Epithelial cell of prostate (primary cell): ENCODE measurements at places on chromosomes 6 and 20.

- DNase-seq = no peak
Measured at GRCh38 chr6:152209211-152209610, 401.7 kb downstream of the ESR1 start.

DNA sequence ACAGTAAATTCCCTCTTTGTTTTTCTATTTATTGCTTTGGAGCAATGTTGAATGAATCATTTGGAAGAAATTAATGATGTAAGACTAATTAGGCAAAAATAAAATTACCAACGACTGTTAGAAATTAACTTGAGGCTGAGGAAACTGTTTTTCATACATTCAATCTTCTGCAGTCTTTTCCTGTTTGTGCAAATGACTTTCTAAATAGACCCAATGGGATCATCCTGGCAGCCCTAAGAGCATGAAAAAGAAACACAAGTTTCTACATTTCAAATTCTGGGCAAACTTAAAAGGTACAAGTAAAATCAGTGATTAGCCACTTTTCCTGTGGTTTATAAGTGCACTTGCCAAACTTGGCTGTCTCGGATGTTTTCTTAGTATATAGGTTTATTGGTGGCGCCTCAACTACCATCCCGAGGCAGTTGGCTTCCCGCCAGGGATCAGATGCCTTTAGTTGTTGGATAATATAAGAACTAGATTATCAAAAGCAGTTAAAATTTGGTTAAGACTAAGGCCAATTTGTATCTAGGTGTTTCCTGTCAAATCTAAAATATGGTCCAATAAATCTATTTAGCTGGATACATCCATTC is 181.2 kb downstream of the ISM1 start:
- no peak for DNase-seq

- DNase-seq = peak; percentile 52
Measured at GRCh38 chr6:39280247-39280731, 33.9 kb downstream of the KCNK17 start.

DNA sequence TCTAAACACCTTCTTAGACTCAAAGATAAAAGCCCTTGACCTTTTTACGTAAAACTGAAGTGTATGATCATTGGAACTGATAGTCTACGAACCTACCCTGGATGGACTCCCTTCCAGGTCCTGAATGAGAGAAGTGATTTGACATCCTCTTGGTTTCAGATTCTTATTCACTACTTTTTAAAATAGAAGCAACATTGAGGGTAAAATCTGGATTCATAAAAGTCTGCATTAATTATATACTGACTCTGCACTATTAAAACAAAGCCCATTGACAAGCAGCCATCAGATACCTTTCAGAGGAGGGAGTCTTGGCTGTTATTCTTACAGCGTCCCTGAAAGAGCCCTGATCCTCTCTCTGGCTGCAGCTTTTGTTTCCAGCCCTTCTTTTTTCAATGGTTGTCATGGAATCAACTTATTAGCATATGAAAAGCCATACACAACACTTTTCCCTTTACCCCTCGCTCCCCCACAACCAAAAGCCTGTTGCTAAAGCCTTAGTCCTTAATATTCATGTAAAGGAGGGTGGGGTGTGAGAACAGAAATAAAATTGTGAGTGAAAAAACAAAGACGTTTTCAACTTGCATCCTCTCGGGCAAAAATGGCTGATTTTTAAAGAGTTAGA is 270.0 kb upstream of the MARCKS start:
- no peak for DNase-seq

GRCh38 chr6:117389227-117390057 is 36.3 kb downstream of the ROS1 start:
- DNase-seq = peak; percentile 74

GRCh38 chr6:129517288-129517687 is 192.7 kb downstream of the ARHGAP18 start:
- no peak for DNase-seq

GRCh38 chr20:62739067-62739466 is 30.4 kb downstream of the NTSR1 start:
- no peak for DNase-seq

- DNase-seq = peak; percentile 18
Measured at GRCh38 chr20:19552221-19553180, 205.6 kb upstream of the RIN2 start.

GRCh38 chr6:126396131-126396530 is 56.2 kb downstream of the CENPW start:
- DNase-seq = peak; percentile 6

DNA sequence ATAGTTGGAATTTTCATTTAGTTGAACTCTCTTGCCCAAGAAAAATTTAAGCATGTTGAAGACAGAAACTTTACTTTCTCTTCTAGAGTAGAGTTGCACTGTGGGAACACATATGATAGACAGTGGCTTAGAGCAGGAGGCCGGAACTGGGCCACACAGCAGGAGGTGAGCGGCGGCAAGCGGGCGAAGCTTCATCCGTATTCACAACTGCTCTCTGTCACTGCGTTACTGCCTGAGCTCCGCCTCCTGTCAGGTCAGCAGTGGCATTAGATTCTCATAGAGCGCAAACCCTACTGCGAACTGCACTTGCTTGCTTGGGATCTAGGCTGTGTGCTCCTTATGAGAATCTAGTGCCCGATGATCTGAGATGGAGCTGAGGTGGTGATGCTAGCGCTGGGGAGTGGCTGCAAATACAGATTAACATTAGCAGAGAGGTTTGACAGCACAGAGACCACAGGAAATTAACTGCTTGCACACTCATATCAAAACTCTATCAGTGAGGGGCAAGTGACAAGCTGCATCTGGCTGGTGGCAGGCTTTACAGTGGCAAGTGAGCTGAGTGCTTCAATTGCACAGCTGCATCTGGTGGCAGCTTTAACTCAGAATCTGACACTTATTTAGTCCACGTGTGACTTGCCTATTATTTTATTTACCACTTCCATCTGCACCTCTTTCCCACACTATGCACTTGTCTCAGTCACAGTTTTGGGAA is 174.9 kb upstream of the C6orf118 start:
- DNase-seq = no peak

DNA sequence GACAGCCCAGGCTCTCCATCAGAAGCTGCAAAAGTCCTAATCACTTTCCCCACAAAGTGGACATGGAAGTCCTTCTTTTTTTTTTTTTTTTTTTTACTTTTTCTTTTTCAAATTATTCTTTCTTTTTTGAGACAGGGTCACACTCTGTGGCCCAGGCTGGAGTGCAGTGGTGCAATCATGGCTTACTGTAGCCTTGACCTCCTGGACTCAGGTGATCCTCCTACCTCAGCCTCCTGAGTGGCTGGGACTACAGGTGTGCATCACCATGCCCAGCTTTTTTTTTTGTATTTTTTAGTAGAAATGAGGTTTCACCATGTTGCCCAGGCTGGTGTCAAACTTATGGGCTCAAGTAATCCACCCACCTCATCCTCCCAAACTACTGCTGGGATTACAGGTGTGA is 29.0 kb upstream of the AKIRIN2 start:
- DNase-seq = no peak

GRCh38 chr20:2379511-2380229 is 1.0 kb upstream of the TGM6 start:
- DNase-seq = no peak

- no peak for DNase-seq
Measured at GRCh38 chr20:5893052-5893451, 57.3 kb downstream of the TRMT6 start.

GRCh38 chr20:48716086-48716485 is 111.7 kb downstream of the PREX1 start:
- no peak for DNase-seq

DNA sequence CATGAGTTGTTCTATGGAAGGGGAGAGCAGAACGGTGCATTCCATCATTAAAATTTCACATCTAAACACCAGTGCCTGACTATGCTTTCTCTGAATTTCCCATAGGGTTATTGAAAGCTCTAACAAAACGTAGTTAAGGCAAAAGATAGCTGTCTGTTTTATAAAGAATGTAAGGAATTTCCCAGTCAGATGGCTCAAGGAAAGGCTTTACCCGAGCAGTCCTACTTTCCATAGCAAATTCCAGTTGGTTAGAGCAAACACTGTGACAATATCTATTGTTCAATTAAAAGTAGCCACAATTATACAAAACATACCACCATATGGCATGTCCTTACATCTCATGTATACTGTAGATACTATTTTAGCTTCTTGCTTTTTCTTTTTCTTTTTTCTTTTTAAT is 1059.5 kb upstream of the FLRT3 start:
- no peak for DNase-seq

DNA sequence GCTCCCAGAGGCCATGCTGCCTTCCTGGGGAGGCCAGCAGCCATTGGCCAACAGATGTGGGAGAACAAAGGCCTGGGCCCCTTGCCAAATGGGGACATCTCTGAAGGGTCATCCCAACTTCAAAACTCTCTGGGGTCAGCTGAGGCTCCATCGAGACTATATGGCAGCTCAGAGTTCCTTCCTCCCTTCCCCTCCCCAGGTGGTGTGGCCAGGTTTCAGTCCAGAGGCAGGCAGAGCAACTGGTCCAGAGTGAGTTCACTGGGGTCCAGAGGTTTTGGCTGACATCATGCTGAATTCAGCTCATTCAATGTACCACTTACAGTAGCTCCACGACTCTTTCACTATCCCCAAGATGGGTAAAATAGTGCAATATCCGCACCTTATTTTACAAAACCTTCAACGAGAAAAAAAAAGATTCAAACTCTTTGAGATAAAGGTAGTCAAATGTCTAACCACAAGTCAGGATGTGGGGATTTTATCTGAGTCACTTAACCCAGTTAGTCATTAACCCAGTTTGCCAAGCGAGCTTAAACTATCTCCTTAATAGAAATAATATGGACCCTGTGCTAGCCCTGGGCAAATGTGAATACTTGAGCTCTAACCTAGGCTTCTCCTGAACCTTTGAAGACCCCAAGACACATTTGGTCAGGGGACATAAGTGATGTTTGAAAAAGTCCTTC is 108.4 kb upstream of the PLEKHG1 start:
- DNase-seq = peak; percentile 53

- no peak for DNase-seq
Measured at GRCh38 chr6:9514146-9514545, 900.7 kb downstream of the TFAP2A start.

DNA sequence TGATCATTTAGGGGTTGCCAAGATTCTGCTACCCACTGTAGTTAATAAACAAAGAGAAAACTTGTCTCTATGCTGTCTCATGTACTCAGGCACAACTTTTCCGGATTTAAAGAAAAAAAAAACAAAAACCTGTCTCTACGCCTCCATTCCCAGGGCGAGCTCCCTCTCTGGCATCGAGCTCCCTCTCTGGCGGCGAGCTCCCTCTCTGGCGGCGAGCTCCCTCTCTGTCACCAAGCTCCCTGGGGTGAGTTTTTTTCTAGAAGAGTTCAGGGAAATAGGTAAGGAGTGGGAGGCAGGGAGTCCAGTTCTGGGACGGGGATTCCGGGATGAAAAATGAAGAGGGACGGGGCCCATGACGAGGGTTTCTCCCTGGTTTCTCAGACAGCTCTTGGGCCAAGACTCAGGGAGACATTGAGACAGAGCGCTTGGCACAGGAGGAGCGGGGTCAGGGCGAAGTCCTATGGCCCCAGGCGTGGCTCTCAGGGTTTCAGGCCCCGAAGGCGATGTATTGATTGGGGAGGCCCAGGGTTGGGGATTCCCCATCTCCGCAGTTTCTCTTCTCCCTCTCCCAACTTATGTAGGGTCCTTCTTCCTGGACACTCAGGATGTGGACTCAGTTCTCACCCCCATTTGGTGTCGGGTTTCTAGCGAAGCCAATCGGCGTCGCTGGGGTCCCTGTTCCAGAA is 16.5 kb upstream of the HLA-A start:
- DNase-seq = no peak
